Stimulated activated naive CD8-positive, alpha-beta T cell treated with anti-CD3 and anti-CD28 coated beads, Interleukin-15, amount 100 ng/mL, for 72 hours (primary cell): ENCODE measurements at places on chromosomes 4 and X.

- DNase-seq, result no peak
Measured at GRCh38 chr4:106627051-106627450, 258.5 kb upstream of the GIMD1 start.

- no peak for DNase-seq
Measured at GRCh38 chrX:45771560-45772340, 571.1 kb upstream of the DIPK2B start.

DNA sequence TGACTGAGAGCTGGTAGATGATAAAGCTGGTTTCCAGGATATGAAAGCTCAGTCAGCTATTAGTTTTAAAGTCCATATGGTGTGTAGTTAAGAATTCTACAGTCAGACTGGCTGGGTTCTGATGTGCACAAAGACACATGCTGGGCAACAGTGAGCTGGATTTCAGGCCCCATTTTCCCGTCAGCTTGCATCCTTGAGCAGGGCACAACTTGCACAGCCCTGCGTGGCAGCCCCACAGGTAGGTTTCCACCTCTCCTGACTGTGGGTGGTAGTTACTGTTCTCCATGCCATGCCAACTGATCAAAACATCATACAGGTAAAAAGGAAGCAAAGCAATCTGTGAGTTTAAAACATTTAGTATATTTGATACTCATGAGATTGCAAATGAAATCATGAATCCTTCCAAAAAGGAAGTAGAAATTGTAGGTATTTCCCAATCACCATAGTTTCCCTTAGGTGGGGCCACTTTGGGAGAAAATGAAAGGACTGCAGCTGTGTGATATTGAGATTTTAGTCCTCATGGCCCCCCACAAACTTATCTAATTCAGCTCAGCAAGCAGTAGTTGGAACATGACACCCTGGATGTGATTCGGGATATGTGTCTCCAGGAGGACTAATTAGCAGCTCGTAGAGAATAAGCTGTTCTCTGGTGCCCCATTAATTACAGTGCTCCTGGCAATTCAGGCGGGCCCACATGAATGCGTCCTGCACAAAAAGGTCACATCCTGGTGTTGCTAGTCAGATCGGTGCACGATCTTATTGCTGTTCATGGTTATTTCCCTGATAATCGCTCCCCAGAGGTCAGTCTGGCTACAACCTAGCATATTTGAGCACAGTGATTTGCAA lies 42.4 kb upstream of the NOCT start:
- no peak for DNase-seq

- no peak for DNase-seq
Measured at GRCh38 chr4:14916554-14917297, 85.6 kb upstream of the CPEB2 start.

GRCh38 chr4:109629775-109630174 lies 69.7 kb downstream of the MCUB start:
- DNase-seq, result no peak

DNA sequence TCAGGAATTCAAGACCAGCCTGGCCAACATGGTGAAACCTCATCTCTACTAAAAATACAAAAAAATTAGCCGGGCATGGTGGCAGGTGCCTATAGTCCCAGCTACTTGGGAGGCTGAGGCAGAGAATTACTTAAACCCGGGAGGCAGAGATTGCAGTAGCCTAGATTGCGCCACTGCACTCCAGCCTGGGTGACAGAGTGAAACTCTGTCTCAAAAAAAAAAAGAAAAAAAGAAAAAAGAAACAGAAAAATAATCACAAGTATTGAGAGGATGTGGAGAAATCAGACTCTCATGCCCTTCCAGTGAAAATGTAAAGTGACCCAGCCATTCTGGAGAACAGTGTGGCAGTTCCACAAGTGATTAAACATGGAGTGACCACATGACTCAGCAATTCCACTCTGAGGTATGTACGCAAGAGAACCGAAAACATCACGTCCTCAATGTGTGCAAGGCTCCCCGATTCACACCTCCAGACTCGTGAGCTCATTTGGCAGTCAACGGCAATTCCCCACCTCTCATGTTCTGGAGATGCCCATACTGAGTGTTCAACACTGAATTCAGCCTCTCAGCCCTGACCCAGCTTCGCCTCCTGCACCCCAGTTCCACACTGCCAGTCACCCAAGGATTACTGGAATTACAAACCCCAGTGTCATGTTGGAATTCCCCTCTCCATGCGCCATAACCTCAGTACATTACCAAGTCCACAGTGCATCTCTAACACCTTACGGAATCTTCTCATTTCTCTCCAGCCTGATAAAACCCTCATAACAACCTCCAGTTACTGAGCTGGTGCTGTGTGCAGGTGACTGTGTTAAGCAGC lies 21.1 kb downstream of the ACOX3 start:
- DNase-seq, result peak; percentile 25

GRCh38 chr4:7395645-7396044 lies 39.1 kb downstream of the PSAPL1 start:
- DNase-seq, result no peak

- no peak for DNase-seq
Measured at GRCh38 chrX:110409925-110410324, 51.3 kb downstream of the RTL9 start.

DNA sequence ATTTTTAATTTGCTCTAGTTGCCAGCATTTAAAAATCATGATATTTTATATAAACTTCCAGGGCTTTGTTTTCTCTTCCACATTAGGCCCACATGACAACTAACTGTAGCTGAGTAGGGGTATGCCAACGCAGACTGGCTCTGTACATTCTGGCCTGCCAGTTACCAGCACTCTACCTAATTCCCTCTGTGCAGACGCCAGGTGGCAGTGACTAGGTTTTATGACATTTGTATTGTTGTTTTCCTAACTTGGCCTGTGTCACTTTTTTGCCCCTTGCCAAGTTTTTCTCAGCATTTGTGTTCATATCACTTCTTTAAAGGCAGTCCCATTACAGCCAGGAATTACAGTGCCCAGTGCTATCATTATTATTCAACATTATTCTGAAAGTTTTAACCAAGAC lies 347.5 kb downstream of the NKX6-1 start:
- DNase-seq, result no peak

GRCh38 chrX:120468479-120468824 lies 644 bp downstream of the LAMP2 start:
- DNase-seq, result no peak

DNA sequence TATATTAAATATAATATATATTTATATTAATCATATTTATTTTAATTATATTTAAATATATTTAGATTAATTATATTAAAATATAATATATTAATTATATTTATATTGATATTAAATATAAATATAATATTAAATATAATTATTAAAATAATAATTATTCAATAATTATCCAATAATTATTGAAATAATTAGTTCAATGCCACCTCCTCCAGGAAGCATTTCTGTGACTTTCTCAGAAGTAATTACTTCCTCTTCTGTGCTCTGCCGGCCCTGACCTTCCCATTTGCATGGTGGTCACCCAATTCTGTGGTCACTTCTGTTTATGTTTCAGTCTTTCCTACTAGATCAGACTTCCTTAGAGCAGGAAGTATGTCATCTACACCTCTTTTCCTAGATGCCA lies 45.8 kb downstream of the EVC2 start:
- DNase-seq, result no peak

DNA sequence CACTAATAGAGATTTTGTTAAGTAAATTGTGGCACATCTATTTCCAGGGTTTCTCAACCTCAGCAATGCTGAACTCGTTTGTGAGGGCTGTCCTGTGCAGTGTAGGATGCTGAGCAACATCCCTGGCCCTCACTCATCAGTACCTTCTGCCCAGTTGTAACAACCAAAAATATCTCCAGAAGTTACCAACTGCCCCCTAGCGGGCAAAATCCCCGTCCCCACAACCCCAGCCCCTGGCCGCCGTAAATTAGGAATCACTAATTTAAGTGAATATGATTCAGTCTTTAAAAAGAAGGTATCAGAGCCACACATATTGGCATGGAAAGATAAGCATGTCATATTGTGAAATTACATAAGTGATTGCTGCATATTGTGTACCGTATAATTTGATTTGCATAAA lies 123.4 kb downstream of the ASB9 start:
- DNase-seq, result no peak

GRCh38 chrX:46757593-46757992 lies 1.3 kb downstream of the SLC9A7 start:
- no peak for DNase-seq

GRCh38 chr4:113499696-113500095 lies 261.8 kb downstream of the CAMK2D start:
- DNase-seq, result no peak

GRCh38 chrX:153573984-153574383 lies 25.0 kb downstream of the CCNQ start:
- no peak for DNase-seq

DNA sequence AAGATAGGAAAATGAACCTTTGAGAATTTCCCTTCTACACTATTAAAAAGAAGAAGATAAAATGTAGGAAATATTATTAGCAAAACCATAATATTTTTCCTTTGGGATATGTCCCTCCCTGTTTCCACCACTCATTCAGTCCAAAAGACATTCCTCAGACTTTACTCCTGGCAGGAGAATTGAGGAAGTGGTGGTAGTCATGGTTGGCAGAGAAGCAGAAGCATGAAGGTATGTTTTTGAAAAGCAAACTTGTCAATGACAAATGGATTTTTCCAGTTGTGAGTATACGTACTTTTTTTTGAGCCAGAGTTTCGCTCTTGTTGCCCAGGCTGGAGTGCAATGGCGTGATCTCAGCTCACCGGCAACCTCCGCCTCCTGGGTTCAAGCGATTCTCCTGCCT lies 13.7 kb downstream of the STAG2 start:
- no peak for DNase-seq

GRCh38 chrX:9183481-9183880 lies 149.6 kb upstream of the FAM9B start:
- no peak for DNase-seq
